Stimulated activated CD8-positive, alpha-beta memory T cell treated with anti-CD3 and anti-CD28 coated beads, Interleukin-7, amount 100 ng/mL, for 1 hour (primary cell): ENCODE measurements at places on chromosomes 3 and 15.

- DNase-seq = no peak
Observed at GRCh38 chr3:59429198-59429597, 379.4 kb upstream of the CFAP20DC start.

GRCh38 chr3:158109804-158110657 is at the start of gene RSRC1:
RSRC1 (plus strand) TSS chr3:158110089; CDS start chr3:158122105, 12,016 bp downstream.
- DNase-seq = peak; percentile 37

- DNase-seq = no peak
Observed at GRCh38 chr15:39376371-39376909, 204.4 kb upstream of the THBS1 start.

DNA sequence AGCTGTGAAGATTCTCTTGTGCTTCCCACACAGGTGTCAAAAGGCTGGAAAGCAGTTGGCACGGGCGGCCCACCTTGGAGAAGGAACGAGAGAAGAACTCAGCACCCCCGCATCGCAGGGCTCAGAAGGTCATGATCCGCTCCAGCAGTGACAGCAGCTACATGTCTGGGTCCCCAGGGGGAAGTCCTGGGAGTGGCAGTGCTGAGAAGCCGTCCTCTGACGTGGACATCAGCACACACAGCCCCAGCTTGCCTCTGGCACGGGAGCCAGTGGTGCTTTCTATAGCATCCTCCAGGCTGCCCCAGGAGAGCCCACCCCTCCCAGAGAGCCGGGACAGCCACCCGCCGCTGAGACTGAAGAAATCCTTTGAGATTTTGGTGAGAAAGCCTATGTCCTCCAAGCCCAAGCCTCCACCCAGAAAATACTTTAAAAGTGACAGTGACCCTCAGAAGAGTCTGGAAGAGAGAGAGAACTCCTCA is 31.4 kb downstream of the STARD5 start:
- DNase-seq = no peak

DNA sequence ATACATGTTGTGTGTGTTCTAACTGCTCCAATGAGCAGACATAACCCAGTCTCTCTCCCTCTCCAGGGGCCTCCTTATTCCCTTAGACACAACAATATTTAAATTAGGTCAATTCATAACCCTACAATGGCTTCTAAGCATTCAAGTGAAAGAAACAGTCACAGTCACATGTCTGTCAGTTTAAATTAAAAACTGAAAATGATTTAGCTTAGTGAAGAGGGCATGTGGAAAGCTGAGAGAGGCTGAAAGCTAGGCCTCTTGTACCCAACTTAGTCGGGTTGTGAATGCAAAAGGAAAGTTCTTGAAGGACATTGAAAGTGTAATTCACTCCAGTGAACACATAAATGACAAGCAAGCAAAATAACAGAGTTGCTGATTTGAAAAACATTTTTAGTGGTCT is 1519.6 kb downstream of the OTOL1 start:
- DNase-seq = no peak

- DNase-seq = no peak
Observed at GRCh38 chr3:126124148-126124868, 40.4 kb upstream of the SLC41A3 start.

DNA sequence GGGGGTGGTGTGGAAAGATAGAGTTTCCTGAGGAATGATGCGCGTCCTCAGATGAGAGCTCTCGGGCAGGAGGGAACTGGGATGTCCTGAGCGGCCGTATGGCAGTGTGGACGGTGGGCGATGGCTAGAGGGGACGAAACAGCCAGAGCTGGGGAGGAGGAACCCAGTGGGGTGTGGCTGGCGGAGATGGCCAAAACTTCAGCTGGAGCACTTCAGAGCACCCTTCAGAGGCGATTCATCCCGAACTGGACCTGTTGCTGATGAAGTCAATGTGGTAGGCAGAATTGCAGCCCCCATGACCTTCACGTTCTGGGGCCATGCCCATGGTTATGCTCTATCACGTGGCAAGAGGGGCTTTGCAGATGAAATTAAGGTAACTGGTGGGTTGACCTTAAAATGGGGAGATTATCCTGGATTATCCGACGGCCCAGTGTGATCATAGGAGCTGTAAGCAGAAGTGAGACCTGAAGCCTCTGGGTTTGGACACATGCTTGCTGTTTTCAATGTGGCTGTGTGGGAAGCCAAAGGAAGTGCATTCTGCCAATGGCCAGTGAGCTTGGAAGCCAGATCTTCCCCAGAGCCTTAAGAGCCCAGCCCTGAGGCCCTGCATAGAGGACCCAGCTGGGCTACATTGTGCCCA is 52.3 kb downstream of the ATP1B3 start:
- no peak for DNase-seq

DNA sequence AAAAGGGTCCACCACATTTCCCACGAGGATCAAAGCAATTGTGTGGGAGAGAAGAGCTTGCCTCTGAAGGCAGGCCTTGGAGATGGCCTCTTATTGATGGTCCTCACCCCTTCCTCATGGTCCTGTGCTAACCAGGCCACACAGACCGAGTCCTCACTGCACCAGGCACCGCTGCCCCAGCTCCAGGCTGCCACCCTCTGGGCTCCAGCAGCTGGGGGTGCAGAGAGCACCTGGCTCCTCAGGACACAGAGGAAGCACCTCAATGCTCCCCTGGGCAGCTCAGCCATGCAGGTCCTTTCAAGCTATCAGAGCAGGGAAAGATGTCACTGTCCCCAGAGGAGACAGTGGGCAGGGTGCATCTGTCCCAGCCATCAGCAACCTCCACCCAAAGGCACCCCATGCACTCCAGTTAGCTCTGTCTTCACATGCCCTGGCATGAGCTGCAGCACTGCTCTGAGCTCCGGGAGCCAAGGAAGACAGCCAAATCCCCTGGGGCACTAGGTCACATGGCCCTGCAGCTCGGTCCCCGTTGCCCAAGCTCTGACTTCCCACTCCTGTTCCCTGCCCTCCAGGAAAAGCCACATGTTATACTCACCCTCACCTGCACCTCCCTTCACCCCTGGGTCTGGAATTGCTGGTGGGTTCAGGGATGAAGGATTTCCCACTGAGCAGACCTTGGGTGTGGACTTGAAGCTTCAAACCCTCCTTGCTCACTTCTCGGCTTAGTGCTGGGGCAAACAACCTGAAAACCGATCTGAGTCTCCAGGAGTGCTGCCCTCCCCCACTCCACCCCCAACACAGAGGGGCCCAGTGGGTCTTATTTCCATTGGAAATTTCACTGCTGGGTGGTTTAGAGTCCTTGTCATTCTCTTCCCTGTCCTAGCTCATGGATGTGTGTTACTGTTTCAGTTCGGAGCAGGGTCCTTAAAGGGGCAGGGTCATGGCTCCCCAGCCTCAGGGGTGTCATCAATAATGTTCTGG is 32.6 kb downstream of the ALS2CL start:
- no peak for DNase-seq

DNA sequence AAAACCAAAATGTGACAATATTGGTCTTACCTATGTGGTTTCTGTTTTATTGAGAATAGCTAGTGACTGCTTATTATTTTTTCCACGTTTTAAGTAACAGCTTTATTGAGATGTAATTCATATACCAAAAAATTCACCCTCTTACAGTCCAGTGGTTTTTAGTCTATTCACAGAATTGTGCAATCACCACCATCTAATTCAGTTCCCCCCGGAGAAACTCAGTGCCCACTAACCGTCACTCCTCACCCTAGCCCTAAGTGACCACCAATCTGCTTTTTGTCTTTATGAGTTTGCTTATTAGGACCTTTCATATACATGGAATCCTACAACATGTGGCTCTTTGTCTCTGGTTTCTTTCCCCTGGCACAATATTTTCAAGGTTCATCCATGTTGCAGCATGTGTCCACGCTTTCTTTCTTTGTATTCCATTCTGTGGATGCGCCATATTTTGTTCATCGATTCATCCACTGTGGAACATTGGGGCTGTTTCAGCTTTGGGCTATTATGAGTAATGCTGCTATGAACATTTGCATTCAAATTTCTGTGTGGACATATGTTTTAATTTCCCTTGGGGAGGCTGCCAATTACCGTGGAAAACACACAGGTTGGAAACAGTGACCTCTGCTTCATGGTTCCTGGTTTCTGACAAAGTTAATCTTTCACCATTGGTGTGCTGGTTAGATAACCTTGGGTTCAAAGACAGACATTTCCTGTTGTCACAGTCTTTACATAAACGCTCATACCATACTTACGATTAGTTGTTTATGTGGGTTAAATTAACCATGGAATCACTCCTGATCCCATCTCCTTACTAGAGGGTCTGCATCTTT is 3.2 kb upstream of the BCL2L10 start:
- no peak for DNase-seq

GRCh38 chr3:173411375-173411973 is 13.9 kb downstream of the NLGN1 start:
- DNase-seq = no peak

DNA sequence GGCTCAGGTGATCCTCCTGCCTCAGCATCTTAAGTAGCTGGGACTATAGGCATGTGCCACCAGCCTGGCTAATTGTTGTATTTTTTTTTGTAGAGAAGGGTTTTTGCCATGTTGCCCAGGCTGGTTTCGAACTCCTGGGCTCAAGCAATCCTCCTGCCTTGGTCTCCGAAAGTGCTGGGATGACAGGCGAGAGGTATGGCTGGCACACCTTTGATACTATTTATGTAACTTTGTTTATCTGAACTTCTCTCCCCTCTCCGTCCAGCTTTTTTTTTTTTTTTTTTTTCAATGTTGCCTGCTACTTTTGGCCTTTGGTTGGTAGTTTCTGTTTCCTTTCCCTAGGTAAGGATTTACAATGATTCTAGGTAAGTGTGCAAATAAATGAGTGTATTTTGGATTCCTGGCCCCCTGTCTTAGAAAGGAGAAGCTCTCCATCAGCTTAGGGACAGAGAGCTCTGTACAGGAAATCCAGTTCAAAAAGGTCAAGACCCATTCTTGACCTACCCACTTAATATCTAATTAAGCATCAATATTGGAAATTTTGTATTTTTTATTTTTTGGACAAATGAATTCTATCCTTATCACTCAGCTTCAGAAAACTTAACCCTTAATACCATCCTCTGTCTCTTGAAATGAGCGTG is 6.8 kb downstream of the ARL6IP5 start:
- DNase-seq = no peak

DNA sequence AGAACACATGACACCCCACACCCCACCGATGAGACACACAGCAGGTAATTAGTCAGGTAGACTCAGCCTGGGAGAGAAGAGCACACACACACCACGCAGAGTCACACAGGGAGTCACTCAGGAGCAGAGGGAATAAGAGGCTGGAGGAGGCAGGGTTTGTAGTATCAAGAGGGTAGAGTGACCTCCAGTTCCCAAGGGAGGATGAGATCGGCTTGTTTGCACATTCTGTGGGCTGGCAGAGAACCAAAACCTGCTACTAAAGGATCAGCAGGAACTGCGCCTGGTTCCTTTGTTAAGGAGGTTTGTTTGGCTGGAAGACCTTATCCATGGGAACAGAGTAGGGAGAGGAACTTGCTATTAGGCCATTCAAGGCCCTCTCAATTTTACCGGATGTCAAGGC is 281.4 kb upstream of the SLCO3A1 start:
- no peak for DNase-seq

DNA sequence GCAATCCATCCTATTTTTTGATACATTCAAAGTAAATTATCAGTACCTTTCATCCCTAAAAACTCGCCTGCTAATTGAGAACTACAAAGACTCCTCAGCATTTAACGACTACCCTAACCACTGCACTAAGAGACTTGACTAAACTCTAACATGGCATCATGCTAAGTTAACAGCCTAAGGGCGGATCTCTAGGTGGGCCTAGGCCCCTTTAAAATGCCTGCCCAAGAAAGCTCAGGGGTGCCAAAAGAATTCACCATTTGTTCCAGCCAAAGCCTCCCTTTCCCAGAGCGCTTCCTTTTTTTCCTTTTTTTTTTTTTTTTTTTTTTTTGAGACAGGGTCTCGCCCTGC is 568 bp upstream of the NEK4 start:
- DNase-seq = no peak

GRCh38 chr15:68764090-68764489 is 56.6 kb downstream of the ANP32A start:
- DNase-seq = no peak

DNA sequence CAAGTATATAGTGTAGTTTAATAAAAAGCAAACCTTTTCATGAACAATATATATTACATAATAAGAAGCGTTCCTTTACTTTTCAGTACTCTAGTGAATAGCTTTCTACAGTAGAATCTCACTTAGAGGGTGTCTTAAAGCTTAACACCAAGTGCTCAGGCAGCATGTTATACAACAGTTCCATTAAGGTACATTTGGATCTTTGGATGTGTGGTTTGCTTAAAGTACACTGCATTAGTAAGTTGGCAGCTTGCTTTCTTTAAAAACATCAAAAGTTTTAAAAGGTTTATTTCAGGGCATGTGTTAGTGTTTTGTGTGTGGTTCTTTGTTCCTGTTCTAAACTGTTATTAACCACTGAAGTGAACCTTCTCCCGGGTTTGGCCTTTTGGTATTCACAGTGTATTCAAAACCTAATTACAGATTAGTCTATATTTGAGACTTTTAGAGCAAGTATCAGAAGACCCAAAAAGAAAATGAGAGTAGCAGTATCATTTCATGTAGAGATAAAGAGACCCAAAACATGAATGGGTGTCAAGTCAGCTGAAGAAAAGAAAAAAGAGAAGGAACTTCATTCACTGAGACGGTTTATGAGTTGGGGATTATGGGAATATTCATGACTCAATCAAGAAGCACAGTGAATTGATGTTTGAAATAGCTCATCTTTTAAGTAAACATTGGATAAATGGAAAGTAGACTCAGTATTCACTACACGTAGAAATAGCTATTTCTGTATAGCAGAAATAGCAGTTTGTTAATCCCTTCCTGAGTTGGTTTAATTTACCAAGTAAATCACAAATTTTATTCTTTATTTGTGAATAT is 93.9 kb downstream of the OPA1 start:
- no peak for DNase-seq

- no peak for DNase-seq
Observed at GRCh38 chr15:59179717-59180116, 26.9 kb upstream of the LDHAL6B start.

DNA sequence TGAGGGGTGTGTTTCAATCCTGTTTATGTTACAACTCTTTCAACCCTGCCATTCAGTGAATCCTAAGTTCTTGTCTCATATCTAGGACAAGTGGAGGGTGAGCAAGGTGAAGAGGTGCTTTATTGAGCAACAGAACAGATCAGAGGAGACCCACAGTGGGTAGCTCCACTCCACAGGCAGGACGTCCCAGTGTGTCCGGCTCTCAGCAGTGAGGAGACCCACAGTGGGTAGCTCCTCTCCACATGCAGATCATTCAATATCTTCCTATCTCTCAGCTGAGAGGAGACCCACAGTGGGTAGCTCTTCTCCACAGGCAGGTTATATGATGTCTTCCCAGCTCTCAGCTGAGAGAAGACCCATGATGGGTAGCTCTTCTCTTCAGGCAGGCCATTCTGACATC is 556.7 kb downstream of the SI start:
- no peak for DNase-seq

- no peak for DNase-seq
Observed at GRCh38 chr15:82572311-82572710, 32.1 kb upstream of the RPS17 start.
